ENCODE measurements at places on chromosomes 2 and 18.

GRCh38 chr18:51757255-51757924 lies 559.9 kb upstream of the MEX3C start:
- no peak for DNase-seq

DNA sequence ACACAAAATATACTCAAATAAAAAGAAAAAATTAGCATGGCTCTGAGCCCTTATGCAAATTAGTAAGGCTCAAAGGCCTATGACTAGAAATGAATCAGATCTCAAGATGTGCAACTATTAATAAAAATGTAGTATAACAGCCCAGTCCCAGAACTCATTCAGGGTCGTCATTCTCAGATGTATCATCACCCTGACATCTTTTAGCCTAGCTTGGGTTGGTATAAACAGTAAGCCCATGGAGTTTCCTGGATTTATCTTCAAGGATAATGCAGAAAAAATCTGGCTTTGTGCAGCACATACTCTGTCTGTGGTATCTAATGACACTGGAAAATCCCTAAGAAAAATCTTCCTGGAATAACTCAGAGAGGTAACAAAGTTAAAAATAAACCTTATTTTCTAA lies 239.3 kb downstream of the ZNF385B start:
- peak; percentile 70 for DNase-seq

GRCh38 chr2:59044736-59045135 lies 803.6 kb upstream of the FANCL start:
- DNase-seq = no peak

GRCh38 chr2:144159240-144159639 lies 360.7 kb downstream of the ZEB2 start:
- DNase-seq = no peak
